Stimulated activated CD8-positive, alpha-beta memory T cell treated with anti-CD3 and anti-CD28 coated beads, Interleukin-4, amount 100 ng/mL, for 24 hours (primary cell): ENCODE measurements at places on chromosomes 12 and 14.

- no peak for DNase-seq
Measured at GRCh38 chr12:92242907-92243306, 97.3 kb upstream of the BTG1 start.

DNA sequence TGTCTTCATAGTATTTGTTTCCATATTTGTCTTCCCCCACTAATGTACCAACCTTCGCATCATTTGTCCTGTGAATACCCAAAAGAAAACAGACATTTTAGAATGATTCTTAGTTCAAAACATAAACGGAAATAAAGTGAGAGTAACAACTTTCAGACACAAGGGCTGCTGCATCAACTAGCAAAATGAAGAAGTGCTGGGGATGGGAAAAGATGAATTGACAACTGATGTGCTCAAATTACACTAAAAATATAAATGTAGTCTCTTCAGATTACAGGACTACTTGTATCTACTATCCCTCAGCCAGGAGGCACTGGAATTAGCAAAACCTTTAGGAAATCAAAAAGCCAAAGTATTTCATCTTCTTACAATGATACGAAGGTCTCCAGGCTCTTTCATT lies 743 bp downstream of the NDUFA12 start:
- no peak for DNase-seq

DNA sequence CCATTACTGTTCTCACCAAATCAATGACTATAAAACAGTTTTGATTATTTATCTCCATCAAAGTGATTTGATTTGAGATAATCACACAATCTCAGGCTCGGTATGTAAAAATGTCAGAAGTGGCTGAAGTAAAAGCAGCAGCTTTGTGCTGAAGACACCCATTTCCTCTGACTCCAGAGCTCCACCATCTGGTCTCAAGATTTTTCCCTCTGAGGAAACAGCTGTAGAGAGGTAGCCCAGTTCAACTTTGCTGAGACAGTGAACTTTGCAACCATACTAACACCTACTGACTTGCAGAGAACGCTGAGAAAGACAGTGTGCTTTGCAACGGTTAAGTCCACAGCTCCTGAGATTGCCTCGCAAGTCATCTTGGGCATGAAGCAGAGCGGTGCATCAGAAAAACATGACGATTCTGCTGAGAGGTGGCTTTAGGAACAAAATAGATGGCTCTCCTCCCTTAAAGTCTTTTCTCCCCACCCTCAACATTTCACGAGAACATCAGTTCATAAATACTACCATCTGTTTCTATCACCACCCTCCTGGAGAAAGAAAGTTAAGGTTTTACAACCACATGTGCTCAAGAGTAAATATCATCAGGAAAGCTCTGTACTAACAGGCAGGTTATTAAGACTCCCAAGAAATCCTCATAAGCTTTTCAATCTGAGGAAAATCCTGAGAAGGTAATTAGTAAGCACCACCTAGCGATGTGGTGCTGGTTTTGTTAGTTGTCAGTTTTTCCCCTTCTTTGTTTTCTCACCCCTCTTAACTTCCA lies 34.8 kb downstream of the HIGD1C start:
- DNase-seq, result no peak

DNA sequence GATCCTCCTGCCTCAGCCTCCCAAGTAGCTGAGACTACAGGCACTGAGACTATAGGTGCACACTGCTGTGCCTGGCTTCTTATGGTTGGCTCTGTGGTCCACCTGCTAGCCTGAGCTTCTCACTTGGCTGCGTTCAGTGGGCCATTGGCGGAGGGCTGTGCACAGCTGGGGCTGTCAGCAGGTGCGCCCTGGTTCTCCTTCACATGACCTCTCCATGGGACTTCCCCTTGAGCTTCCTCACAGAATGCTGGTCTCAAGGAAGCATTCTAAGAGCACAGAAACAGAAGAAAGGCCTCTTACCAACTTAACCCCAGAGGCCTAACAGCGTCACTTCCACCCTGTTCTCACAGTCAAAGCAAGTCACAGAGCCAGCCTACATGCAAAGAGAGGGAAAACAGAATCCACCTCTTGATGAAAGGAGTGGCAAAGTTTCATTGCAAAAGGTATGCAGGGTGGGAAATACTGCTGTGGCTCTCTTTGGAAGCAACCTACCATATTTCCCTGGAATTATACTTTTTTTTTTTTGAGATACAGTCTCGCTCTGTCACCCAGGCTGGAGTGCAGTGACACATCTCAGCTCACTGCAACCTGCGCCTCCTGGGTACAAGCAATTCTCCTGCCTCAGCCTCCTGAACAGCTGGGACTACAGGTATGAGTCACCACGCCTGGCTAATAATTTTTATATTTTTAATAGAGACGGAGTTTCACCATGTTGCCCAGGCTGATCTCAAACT lies 9.3 kb downstream of the RILPL2 start:
- no peak for DNase-seq

DNA sequence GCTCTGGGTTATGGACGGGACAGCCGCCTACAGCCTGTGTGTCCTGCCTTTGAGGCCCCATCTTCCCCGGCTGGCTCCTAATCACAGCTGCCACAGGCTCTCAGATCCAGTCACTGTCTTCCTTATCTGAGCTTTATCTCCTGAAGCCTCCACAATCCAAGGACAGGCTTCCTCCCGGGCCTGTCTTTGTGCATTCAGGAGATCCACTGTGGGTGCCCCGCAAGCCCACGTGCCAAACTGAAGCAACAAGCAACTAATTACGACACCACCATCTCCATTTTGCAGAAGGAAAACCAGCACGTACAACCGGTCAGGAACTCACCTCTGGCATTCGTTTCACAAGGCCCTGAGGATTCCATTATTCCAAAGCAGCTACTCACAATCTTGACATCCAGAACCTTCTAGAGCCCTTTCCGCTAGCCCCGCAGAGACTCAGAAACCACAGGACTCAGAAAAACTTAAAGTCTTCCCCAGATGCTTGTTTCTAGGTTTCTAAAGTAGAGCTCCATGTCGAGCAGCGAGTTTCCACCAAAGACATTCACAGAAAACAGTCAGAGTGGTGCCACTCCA lies 14.0 kb downstream of the SYNE3 start:
- DNase-seq, result no peak

- no peak for DNase-seq
Measured at GRCh38 chr14:68851078-68851477, 58.2 kb upstream of the ZFP36L1 start.

GRCh38 chr14:65620195-65620594 lies 207.7 kb downstream of the FUT8 start:
- DNase-seq, result no peak

- no peak for DNase-seq
Measured at GRCh38 chr12:53190108-53190729, 9.5 kb upstream of the CSAD start.

DNA sequence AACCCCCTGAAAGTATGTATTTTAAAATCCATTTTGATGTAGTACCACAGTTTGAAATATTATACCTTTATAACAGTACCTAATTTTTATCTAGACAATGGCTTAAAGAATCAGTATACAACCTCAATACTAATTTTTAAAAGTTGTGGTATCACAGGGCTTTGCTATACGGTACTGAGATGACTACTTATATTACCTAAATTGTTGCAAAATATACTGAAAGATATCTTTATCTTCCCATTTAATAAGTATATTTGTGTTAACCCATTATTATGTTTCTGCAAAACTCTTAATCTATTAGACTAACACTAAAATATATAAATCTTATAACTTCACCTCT lies 67.1 kb downstream of the RALGAPA1 start:
- DNase-seq, result no peak

DNA sequence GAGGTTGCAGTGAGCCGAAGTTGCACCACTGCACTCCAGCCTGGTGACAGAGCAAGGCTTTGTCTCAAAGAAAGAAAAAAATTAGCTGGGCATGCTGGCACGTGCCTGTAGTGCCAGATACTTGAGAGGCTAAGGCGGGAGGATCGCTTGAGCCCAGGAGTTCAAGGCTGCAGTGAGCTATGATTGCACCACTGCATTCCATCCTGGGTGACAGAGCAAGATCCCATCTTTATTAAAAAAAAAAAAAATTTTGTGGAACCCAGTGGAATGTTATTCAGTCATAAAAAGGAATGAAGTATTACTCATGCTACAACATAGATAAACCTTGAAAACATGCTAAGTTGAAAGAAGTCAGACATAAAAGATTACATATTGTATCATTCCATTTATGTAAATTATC lies 8.3 kb upstream of the ERBB3 start:
- DNase-seq, result no peak

DNA sequence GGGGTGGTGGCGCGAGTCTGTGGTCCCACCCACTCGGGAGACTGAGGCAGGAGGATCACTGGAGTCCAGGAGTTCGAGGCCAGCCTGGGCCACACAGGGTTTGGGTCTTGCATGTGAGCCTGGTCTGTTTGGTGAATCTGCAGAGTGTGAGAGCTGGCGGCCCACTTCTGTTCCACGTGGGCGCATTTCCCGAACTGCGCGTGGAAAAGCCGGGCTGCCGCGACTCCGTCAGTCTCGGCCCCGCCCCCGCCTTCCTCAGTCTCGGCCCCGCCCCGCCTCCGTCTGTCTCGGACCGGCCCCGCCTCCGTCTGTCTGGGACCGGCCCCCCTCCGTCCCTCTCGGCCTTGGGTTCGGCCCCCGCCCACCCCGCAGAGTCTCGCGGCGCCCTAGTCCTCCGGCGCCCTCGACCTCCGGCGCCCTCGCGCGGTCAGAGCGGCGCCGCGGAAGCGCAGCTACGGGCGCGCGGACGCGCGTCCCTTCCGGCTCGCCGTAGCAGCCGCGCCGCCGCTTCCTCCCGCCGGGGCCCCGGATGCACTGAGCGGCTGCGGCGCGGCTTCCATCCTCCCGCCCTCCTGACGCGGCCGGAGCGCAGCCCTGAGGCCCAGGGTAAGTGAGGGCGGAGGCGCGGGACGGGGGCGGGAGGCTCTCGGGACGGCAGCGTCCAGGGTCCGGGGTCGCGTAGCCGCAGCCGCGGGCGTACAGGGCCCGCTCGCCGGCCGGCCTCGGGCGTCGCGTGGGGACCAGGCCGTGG lies at the start of gene EP400:
TSS of gene EP400 (plus strand) at position 512 of the 751 bp plus-strand sequence. CDS start 10,678 bp downstream, outside the sequence.
- DNase-seq, result peak; percentile 93

DNA sequence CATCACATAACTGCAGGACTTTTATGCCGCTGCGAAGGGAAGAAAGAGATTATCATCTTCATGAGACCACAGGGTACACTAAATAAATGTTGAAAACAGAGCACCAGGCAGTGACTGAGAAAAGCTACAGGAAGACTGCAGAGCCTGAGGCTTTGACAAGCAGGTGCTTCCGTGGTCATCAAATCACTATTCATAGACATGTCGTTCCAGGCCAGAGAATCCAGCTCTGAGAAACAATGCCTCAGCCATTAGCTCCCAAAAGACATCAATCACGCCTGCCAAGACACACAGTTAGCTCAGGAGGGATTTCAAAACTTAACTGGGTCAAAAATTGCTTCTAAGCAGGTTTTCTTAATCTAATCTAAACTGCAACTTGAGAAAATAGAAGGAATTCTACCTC lies 47.2 kb upstream of the GARIN6 start:
- no peak for DNase-seq

DNA sequence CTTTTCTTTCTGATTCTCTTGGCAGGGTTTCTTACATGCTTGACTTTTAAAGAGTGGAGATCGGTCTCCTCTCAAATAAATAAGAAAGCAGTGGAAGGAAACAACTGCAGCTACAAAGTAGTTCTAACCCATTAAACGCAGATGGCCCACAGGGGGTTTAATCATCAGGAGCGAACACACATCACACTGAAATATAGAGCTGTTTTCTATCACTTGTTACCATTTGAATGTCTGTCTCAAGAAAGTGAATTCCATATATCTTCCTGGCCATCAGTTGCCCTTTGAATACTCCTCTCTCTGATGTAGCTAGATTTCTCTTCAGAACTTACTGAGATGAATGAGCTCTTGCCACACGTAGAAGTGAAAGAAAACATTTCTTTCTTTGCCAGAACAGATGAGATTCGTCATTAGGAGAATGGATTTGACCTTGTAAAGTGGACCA lies 29.1 kb downstream of the ALX1 start:
- no peak for DNase-seq

GRCh38 chr12:53102883-53103807 lies at the start of gene SOAT2:
SOAT2 (plus strand) TSS chr12:53103486; CDS start chr12:53103578, 92 bp downstream.
- DNase-seq, result peak; percentile 47

GRCh38 chr12:1886396-1887008 lies 31.9 kb downstream of the CACNA2D4 start:
- DNase-seq, result no peak

- DNase-seq, result no peak
Measured at GRCh38 chr12:19388131-19388549, 51.2 kb upstream of the AEBP2 start.

DNA sequence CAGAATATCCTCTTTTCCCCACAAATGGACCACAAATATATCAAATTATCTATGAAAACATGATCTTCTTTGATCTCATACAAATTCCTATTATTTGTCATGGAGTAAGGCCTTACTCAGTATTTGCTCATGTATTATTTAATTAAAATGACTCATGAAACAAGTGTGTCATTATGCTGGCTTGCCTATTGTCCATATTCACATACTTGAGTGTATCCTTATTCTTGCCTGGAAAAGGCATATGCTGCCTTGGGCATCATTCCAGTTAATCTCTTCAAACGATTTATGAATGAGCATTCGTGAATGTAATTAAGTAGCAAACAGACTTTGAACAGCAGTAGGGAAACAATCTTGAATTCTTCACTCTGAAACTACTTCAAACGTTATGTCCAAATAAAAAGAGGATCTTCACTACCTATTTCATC lies 22.6 kb upstream of the SNRPF start:
- no peak for DNase-seq

- peak; percentile 17 for DNase-seq
Measured at GRCh38 chr12:130796985-130797686, 41.9 kb downstream of the STX2 start.

GRCh38 chr12:77325511-77326236 lies 260.3 kb upstream of the E2F7 start:
- no peak for DNase-seq

DNA sequence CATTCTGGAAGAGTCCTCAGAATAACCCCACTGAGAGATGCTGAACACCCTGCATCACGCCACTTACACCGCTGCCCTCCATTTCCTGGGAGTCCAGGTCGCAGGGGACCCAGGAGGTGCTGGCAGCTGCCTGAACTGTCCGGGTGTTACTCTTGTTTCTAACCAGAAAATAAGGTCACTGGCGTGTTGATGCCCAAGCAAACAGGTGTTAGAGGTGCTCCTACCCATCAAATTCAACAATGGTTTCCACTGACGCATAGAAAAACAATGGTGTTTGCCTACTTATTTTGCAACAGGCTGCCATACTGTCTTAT lies 23.8 kb downstream of the PITPNM2 start:
- no peak for DNase-seq
